ENCODE measurements at places on chromosomes 5 and 9.
A peak's percentile ranks its signal among the peaks of the same experiment; 100 is the strongest.

- peak; percentile 15 for DNase-seq
Measured at GRCh38 chr5:35229076-35230037, 930 bp downstream of the PRLR start.

- no peak for DNase-seq
Measured at GRCh38 chr5:138953387-138954256, 78.5 kb upstream of the LRRTM2 start.

DNA sequence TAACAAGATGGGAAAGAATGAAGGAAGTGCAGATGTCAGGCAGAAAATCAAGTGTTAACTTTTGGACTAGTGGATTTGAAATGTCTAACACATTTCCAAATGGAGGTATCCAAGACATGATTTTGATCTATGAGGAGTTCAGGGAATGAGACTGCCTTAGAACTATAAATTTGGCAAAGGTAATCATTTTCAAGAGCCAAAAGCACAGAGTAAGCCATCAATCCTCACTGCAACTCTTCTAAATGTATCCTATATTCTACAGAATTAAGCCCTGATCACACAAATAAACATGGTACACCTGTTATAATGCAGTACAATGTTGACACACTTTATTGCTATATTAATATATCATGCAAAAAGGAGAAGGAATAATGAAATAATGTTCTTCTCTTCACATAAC, 55.6 kb downstream of the SETX start:
- DNase-seq = no peak

GRCh38 chr9:107261106-107261505, 22.0 kb upstream of the RAD23B start:
- no peak for DNase-seq

DNA sequence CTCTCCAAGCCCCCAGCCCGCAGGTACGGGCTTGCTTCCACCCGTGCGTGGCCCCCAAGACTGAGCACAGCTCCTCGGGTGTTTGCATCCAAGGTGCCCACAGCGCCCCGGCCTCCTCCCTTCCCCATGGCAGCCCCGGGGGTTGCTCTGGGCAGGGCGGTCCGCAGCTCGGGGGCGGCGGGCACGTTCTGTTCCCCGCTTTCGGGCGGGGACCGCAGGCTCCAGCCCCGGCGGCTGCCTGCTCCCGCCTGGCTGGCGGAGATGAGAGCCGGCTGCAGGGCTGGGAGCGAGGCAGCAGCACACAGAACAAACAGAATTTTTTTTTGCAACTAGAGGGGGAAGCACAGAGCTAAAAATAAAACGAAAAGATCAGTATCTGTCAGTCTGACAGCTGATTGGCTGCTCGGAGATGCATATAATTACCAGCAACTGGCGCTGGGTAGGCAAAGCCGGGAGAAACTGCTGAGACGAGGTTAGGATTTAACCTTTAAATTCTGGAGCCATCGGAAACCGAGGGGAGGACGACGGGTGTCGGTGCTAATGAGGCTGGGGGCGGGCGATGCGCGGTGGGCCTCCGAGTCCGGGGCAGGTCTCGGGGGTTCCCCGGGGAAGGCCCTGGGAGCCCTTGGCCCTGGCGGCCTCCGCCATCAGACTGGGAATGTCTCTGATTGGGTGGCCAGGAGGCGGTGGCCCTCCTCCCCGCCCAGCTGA, 142.7 kb upstream of the IER5L start:
- DNase-seq = peak; percentile 38

DNA sequence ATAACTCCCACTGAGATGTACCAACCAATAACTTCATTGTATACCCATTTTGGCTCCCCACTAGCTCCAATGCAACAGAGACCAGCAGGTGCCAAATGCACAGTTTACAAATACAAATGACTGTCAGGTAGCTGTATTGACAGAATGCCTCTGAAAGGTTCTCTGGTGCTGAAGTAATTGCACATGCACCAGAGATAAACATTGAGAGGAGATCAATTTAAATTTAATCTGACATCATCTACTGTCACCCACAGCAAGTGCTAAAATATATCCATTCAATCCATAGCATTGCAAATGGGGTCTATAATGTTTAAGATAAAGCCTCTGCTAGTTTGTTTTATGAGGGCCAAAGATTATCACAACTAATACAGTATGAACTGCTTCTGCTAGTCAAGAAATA, 80.2 kb downstream of the STX17 start:
- DNase-seq = no peak

- no peak for DNase-seq
Measured at GRCh38 chr5:128815201-128815600, 150.1 kb upstream of the SLC27A6 start.

GRCh38 chr9:34802916-34803315, 93.0 kb upstream of the CCL21 start:
- DNase-seq = no peak

DNA sequence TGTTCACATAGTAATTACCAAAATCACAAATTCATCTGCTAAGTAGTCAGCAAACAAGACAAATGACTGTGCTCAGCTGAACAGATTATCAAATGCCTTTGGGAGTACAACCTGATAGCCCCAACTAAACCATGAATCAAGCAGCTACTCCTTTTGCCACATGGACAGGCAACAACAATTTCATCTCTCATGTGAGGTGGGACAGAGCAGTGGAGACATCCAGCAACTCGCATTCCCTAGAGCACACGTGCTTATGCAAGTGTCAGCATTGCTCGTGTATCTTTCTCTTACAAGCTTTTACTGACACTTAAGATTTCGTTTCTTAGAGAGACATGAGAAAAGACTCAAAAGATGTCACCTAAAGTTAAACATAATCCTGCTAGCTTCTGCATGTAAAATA, 42.7 kb upstream of the PPP2R2B start:
- DNase-seq = no peak

GRCh38 chr5:79886925-79887655, 104.0 kb downstream of the MTX3 start:
- DNase-seq = no peak

DNA sequence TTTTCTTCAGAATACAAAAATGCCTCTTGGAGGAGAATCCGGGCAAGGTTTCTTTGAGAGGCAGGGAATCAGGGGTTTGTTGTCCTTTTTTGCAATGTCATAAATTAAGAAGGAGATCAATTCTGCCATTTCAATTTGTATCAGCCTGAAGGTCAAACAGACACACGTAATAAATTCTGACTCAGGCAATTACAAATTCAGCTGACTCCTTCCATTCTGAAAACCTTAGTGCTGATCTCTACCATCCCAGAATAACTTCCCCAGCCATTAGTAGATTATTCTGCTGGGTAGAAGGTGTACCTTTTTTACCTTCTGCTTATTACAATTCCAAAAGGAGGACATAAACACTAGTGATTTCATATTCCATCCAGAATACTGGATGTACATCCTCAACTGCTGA, 516.6 kb downstream of the AGTPBP1 start:
- no peak for DNase-seq

DNA sequence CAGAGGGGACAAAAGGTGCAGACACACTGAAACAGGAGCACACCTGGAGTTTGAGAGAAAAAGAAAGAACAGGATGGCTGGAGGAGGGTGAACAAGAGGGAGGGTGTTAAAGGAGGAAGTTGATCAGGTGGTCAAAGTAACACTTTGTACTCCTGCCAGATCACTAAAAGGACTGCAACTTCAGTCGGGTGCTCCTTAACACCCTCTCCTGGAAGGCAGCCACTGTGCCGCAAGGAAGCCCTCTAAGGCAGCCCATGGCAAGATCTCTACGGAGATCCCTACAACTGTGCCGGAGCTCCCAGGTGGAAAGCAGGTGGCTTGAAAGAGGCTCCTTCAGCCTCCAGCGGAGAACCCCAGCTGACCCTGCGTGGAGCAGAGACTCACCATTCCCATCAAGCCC, 124.4 kb upstream of the MSX2 start:
- no peak for DNase-seq

- peak; percentile 91 for DNase-seq
Measured at GRCh38 chr9:91193658-91194391, 167.9 kb downstream of the AUH start.

DNA sequence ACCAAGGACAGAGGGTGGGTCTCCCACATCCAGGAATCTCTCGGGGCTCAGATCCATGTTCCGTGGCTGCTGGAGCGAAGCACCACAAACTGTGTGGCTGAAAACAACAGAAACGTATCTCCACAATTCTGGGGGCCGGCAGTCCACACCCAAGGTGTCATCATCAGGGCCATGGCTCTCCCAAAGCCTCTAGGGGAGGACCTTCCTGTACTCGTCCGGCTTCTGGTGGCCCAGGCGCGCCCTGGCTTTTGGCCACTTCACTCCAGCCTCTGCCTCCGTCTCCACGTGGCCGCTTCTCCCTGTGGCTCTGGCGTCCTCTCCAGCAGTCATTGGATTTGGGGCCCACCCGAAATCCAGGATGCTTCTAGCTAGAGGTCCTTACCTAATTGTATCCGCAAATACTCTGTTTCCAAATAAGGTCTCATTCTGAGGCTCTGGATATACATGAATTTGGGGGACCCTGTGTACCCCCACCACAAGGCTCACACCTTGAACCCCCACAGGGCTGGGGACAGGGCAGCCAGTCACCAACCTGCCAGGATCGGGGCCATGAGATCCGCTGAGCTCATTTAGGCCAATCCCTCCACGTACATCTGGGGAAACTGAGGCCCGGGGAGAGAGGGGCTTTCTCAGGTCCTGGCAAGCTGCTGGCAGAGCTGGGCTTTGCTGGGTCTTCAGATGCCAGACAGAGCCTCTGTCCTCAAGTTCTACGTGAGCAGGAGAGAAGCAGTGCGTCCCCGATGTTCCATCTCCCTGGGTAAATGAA, 158.2 kb downstream of the OLFM1 start:
- no peak for DNase-seq

GRCh38 chr5:83281176-83281575, 190.4 kb upstream of the VCAN start:
- no peak for DNase-seq

Data from activated CD4-positive, alpha-beta T cell treated with anti-CD3 and anti-CD28 coated beads, Interleukin-2, amount 50 U/mL, for 48 hours (primary cell).